Stimulated activated CD4-positive, alpha-beta T cell treated with anti-CD3 and anti-CD28 coated beads, Interleukin-15, amount 100 ng/mL, for 24 hours (primary cell): ENCODE measurements at places on chromosomes 12 and 14.

DNA sequence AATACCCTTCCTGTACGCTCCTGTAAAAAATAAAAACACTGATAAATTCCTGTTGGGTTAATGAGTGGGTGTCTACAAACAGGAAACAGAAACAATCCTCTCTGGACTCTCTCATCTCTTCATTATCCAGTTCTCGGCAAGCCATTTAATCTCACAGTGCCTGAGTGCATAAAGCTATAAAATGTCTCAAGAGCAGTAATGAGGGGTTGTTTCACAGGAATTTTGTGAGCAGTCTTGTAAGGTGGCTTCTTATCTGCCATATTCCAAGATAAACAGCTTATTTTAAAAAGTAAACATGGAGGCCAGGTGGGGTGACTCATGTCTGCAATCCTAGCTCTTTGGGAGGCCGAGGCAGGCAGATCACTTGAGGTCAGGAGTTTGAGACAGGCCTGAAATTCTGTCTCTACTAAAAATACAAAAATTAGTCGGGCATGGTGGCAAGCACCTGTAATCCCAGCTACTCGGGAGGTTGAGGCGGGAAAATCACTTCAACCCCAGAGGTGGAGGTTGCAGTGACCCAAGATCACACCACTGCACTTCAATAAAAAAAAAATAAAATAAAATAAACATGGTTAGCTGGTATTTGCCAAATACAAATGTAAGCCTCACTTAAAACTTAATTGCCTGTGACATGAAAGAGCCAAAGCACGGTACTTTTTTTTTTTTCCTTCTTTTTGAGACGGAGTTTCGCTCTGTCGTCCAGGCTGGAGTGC lies 54.0 kb downstream of the CLIP1 start:
- DNase-seq = no peak

GRCh38 chr12:24688601-24689000 lies 260.3 kb downstream of the BCAT1 start:
- no peak for DNase-seq

GRCh38 chr14:78767436-78767835 lies 597.3 kb downstream of the NRXN3 start:
- DNase-seq = no peak

- DNase-seq = no peak
Observed at GRCh38 chr12:4032924-4033615, 159.9 kb upstream of the PARP11 start.

DNA sequence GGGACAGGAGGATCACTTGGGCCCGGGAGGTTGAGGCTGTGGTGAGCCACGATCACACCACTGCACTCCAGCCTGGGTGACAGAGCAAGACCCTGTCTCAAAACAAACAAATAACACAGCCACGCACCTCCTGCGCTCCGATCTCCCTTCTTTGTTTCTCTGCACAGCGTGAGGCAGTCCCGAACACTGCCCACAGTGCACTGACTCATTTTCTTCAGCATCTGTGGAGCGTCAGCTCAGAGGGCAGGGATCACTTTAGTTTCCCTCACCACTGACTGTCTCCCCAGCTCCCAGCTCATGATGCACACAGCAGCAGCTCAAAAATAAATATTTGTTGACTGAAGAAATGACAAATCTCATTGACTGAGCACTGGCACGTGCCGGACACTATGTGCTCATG lies 883 bp upstream of the MYL2 start:
- DNase-seq = no peak

- no peak for DNase-seq
Observed at GRCh38 chr12:74900232-74900631, 309.4 kb downstream of the KCNC2 start.

DNA sequence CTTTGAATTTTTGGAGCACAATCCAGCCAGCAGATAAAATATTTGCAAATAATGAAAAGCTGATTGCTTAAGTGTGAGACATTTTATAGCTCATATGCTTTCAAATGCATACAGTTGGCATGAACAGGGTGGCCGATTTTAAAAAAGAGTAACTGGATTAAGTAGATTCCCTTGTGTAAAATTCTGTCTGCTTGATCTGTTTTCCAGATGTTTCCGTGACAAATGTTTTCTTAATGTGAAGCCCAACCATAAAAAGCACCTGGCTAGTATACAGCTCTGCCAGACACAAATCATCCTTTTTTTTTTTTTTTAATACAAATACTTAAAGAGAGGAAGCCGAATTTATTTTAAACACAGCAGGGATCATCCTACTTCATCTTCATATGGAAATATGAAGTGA lies 440.7 kb downstream of the CCER1 start:
- DNase-seq = no peak
